ENCODE measurements at places on chromosomes 16 and 17.

GRCh38 chr16:89096768-89097391, 3.2 kb downstream of the ACSF3 start:
- peak; percentile 90 for DNase-seq

- DNase-seq: no peak
Measured at GRCh38 chr17:36641877-36642845, 40.8 kb downstream of the MRM1 start.

- DNase-seq: no peak
Measured at GRCh38 chr17:43662413-43663141, 855 bp upstream of the MEOX1 start.

GRCh38 chr17:57819285-57819684, 30.6 kb downstream of the MRPS23 start:
- no peak for DNase-seq

DNA sequence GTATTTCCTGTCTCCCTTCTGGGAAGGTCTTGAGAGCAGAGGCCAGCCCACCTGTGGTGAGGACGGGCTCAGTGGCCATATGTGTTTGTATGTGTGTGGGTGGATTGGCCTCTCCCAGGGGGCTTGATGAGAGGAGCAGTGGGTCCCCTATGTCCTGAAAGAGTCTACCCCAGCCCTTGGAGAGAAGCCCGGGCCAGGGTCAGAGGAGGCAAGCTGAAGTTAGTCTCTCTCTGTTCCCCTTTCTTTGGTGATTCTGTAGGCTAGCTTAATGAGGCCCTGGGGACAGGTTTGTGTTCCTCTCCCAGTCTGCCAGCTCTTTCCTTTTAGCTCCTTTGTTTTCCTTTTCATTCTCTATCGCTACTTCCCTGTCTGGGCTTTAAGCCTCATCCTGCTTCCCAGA, 23.8 kb upstream of the NFATC3 start:
- DNase-seq: no peak

DNA sequence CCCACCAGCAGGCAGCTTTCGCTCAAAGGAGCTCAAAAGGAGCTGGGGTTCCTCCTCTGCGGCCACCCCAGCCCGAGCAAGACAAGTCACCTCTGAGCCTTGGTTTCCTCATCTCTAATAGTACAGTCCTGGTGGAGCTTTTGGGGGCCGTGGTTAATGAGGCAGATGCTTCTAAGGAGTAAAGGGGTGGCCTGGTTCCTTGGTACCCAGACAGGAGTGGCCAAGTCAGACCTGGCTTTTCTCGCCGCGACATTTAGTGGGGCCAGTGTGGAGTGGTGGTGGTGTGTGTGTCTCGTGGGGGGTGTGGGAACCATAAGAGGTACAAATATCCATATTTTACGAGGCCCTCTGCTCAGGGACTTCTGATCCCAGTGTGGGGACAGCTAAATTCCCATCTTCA, 6.7 kb downstream of the FOXF1 start:
- no peak for DNase-seq

DNA sequence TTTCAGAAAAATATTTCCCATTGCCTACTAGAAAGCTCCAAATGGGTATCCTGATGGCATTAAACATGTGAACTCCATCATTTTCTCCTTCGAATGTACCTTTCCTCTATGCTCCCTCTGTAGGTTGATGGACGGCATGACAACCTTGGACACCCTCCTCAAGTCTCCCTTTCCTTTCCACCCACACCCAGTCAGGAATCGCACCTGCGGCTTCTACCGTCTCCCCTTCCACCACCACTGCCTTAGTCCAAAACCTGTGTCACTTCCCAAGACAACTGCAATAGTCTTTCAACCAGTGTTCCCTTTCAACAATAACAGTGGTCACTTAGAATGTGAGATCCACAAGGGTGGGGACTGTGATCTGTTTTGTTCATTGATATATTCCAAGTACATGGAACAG, 233.1 kb upstream of the AXIN2 start:
- DNase-seq: no peak

DNA sequence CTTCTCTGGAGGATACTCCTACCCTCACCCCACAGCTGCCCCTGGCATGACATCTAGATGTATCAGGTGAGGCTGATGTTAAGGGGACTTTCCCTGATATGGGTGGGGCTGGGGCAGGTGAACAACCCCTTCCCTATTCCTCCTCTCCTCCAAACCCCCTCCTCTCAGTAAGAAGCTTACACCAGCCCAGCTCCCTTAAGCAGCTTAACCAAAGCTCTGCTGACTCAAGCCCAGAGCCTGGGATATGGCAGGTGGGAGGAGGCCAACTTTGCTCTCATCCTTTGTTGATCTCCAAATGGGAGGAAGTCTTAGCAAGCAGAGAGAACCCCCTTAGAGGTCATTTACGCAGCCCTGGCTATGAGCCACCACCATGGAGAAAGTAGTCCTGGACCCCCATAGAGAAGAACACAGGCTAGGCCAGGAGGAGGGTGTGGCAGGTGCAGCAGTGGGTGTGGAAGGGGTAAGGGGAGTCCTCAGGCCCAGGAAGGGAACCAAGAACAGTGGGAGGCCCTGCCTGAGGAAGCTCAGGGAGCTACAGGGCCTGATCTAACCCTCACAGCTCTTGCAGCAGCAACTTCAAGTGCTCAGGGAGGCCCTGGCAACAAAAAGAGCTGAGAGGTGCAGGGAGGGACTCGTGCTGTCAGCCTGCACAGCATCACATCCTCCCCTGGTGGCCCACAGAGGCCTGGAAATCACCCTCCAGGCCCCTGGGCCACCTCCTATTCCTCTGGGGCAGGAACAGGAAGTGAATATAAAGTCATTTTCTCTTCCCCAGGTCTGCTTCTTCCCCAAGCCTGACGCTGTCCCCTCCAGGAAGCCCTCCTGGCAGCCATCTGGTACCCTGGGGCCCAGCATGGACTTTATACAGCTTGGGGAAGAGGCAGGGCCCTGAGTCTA, 2.9 kb downstream of the UNC119 start:
- DNase-seq: peak; percentile 87

- DNase-seq: no peak
Measured at GRCh38 chr17:31561469-31562375, 170.2 kb downstream of the RAB11FIP4 start.

DNA sequence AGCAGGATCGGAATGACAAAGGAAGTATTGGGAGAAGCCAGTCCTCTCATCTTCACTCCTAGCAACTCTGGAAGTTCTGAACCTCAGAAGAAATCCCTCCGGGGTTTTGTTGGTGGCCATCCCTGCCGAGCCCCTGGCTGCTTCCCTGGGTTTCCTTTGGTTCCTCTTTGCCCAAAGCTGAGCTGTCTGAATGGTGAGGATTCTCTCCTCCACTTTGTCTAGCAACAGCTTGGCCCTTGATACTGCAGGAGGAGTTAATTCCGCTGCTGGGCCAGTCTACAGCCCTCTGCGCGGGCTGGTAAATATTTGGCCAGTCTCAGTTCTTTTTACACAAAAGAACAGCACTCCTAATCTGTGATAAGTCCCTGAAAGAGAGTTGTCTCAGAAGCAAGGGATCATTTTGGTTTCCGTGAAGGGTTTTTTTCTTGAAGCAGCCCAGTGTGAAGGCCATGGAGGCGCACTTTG, 170.9 kb downstream of the RAB11FIP4 start:
- no peak for DNase-seq

DNA sequence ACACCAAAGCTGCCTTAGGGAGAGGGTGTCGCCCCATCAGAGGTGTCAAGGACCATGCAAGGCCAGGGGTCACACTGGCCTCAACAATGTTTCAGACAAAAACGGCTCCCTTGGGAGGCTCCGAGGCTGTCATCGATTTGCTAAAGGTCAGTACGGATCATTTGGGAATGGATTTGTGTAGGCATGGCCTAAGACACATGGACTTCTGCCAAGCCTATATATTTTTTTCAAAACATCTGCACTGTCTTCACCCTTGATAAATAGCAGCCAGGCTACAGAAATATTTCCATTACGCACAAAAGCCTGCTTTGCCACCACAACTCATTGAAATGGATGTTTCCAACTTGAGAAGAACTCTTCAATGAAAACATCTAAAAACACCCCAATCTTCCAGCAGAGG, 10.3 kb downstream of the CUEDC1 start:
- no peak for DNase-seq

DNA sequence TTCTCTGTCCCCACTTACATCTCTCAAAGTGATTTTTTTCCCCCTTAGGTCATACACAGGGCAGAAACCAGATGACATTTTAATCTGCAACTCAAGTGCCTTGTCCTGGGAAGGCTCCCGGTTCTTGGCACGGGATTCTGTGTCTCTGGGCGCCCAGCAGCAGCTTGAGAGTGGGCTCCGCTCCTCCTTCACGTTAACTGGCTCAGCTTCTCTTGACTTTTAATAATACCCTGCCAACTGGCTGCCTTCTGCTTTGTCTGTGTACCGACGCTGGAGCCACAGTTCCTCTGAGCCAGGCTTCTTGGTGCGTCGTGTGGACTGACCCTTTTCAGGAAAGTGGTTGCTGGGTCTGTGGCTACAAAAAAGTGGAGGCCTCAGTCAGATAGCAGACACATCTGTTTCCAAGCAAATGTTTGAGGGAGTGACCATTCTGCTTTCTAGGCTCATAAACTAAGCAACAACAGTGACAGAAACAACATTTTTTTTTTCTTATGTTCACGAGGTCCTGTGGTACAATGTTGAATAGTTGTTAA, 64.9 kb downstream of the IRF8 start:
- DNase-seq: no peak

- DNase-seq: peak; percentile 53
Measured at GRCh38 chr16:81528256-81528655, 83.6 kb downstream of the CMIP start.

DNA sequence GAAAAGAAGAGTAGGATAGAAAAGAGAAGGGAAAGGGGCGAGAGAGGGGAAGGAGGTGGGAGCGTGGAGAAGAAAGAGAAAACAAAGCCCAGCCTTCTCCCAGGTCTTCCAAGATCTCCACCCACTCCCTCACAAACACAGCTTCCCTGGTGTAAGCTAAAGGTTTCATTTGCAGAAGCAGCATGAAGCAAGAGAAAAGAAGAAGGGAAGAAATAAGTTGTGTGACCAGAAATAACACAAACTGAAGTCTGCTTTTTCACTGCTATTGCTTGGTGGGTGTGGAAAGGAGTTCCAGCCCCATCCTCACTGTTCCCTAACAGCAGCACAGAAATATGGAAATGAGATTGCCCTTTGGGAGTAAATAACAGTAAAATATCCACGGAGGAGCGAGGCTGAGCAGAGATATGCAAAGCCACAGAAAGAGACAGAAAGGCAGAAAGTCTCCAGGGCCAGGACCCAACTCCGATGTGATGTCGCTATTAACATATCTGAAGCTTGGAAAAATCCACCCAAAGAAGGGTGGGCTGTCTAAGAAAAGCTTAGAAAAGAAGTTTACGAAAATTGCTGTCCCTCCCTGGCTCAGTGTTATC, 10.3 kb upstream of the GAS7 start:
- DNase-seq: no peak

DNA sequence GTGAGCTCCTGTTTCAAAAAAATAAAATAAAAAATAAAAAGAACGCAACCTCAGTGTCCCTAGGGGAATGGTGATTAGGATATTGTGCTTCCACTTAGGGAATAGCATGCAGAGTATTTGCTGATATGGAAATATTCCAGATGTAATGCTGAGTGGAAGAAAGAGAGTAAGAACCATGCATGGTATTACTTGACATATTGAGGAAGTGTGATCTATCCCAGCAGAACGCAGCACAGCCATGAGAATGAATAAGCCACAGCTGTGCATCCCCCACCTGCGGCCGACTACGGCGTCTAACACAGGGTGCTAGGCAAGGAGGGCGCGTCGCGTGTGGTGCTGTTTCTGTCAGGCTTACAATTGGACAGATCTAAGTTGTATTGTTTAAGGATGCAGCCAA, 49.5 kb downstream of the FOXK2 start:
- no peak for DNase-seq

- DNase-seq: no peak
Measured at GRCh38 chr17:48910370-48910769, 2.2 kb downstream of the UBE2Z start.

- peak; percentile 97 for DNase-seq
Measured at GRCh38 chr17:58344047-58344790, 7.8 kb downstream of the SUPT4H1 start.

- no peak for DNase-seq
Measured at GRCh38 chr17:21013983-21014382, 28.8 kb downstream of the USP22 start.

- DNase-seq: no peak
Measured at GRCh38 chr16:51433599-51433998, 282.5 kb upstream of the SALL1 start.

- no peak for DNase-seq
Measured at GRCh38 chr16:71360378-71360777, 1.9 kb downstream of the CALB2 start.

- DNase-seq: no peak
Measured at GRCh38 chr17:66301367-66301863, 998 bp upstream of the PRKCA start.

DNA sequence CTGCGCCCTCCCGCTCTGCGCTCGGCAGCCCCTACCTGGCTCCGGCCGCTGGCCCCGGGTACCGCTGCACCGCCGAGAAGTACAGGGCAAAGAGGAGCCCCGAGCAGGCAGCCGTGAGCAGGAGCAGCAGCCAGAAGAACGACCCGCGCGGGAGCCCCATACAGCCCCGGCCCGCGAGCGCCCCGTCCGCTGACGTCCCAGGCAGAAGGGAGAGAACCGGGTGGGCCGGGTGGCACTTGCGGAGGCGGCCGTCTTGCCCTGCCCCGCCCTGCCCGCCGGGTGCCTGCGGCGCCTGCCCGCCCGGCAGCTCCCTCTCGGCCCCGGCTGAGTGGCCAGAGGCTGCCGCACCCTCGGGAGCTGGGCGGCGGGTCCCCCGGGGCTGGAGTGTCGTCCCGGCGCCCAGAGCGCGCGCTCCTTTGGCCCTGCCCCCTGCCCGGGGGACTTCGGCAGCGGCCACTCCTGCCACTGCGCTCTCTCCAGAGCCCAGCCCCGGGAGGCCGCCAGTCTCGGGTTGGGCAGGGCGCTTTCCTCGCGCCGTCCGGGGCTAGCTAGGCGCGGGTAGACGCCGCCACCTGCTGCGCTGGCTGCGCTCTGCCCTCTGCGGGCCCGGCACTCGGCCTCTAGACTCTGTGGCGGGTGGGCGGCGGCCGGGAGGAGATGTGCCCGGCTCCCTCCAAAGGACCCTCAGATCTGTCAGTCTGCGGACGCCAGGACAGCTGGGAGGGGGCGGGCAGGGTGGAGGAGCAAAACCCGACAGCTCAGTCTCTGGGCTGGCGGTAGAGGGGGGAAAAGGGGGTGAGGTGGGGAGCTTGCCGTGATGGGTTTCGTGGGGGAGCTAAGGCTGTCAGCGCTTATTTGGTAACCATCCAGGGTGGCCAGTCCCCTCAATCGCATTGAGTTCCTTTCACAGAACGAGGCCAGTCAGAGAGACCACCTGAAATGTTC, at the start of gene ST6GALNAC2:
TSS of gene ST6GALNAC2 (minus strand) at position 212 of the 945 bp plus-strand sequence. CDS start at position 160, 52 bp downstream.
- peak; percentile 51 for DNase-seq

Data from activated CD8-positive, alpha-beta memory T cell treated with anti-CD3 and anti-CD28 coated beads, Interleukin-2, amount 10 ng/mL, durations not matched to agents 7 days and 5 days (primary cell).